GM23338 (cell line): ENCODE measurements at places on chromosomes 13 and 19.

DNA sequence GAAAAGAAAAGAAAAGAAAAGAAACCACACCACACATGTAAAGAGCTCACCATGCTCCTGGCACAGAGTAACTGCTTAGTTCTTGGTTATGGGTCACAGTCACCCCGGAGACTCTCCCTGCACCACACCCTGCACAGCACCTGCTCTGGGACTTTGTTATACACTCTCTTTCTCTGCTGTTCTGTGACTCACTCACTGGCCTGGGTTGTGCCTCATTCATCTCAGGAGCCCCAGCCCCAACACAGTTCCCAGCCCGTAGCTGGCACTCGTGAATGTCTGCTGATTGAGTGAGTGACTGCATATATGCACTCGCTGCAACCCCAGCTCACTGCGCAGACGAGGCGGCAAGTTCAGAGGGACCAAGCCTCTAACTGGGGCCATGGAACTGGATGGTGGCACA lies 22.9 kb upstream of the ZNF507 start:
- DNase-seq: no peak

GRCh38 chr13:44132710-44133109 lies 240.9 kb upstream of the SERP2 start:
- no peak for DNase-seq

GRCh38 chr19:18090545-18091216 lies 3.9 kb upstream of the IL12RB1 start:
- DNase-seq: no peak

DNA sequence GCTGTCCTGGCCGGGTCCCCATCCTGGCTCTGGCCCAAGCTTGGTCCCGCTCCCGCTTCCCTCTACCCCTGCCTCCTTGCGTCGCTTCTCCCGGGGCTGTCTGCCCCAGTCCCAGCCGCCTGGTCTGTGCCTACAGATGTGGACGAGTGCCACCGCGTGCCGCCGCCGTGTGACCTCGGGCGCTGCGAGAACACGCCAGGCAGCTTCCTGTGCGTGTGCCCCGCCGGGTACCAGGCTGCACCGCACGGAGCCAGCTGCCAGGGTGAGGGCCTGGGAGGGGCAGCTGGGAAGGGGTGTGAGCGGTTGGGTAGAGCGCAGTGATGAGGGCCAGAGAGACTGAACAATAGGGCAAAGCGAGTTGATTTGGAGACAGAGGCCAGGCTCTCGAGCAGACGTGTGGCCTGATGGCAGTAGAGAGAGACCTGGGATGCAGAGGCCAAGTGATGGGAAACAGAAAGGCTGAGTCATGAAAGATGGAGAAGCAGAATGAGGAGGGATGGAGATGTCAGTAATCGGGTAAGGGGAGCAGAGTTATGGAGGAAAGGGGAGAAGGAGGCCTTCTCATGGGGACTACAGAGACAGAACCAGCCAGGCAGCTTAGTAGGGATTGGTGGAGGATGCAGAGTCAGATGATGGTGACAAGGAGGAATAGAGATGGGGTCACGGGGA lies 9.4 kb downstream of the LTBP4 start:
- peak; percentile 42 for DNase-seq

DNA sequence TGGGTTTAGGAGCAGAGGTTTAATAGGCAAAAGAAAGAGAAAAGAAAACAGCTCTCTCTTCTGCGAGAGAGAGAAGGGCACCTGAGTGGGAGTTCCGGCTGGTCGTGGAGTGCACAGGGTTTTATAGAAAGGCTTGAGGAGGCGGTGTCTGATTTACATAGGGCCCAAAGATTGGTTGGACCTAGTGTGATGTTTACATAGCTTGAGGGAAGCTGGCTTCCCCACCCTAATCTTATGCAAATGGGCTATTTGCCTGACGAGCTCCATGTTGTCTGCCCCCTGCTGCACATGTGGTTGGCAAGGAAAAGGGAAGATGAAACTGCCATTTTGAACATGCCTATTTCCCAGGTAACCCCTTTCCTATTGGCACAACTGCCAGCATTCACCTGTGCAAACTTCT lies 21.5 kb upstream of the MEDAG start:
- DNase-seq: peak; percentile 42

GRCh38 chr13:48511621-48512230 lies 21.2 kb downstream of the RCBTB2 start:
- no peak for DNase-seq

DNA sequence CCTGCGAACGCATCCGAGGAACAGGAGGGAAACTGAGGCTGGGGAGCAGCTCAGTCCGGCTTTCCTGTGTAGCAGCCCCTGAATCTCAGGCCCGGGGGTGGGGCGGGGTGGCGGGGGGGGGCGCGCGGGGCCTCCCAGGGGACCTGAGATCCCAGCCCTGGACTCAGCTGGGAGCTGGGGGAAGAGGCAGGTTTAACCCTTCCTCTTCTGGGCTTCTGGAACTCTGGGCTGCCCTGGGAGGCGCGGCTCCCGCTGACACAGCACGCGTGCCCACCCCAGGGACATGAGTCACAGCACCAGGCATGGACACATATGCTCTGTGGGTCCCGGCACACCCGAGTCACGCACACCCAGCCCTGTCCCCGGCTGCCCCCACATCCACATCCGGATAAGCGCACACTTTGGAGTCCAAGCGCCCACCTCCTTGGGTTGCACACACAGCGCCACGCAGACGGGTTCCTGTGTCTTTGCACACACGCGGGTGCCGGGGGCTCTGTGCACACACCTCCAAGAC lies 3.5 kb upstream of the CIRBP start:
- DNase-seq: no peak

- peak; percentile 40 for DNase-seq
Observed at GRCh38 chr19:46660551-46661019, 397 bp downstream of the DACT3 start.

GRCh38 chr19:1105873-1106840 lies 2.4 kb downstream of the GPX4 start:
- no peak for DNase-seq

DNA sequence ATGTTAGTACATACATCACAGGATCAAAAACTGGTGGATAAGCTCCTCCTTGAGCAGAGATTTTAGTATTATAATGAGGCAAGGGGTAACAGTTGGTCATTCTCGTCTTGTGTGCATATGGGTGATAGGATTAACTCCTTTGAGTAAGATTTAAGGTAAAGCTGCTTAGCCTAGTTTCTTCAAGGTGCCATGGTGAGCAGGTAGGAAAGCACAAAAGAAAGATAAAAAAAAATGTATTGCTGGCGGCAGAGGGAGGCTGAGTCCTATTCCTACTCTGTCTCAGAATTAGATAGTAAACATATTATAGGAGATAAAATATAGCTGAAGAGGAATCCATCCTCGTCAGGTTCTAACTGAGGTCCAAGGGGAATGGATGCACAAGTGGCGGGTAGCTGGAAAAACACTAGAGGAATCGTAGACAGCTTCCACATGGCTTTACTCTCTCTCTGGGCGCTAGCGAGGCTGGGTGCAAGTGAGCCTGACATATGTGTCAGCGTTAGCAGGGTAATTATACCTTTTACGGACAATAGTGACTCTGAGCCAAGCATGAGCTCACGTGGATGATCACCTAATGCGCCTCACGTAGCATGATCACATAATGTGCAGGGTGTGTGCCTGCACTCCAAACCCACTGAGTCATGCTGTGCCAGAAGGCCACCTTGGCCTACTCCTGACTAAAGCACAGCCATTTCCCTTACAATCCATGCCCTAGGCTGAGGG lies 734.3 kb upstream of the MIR17HG start:
- DNase-seq: no peak

DNA sequence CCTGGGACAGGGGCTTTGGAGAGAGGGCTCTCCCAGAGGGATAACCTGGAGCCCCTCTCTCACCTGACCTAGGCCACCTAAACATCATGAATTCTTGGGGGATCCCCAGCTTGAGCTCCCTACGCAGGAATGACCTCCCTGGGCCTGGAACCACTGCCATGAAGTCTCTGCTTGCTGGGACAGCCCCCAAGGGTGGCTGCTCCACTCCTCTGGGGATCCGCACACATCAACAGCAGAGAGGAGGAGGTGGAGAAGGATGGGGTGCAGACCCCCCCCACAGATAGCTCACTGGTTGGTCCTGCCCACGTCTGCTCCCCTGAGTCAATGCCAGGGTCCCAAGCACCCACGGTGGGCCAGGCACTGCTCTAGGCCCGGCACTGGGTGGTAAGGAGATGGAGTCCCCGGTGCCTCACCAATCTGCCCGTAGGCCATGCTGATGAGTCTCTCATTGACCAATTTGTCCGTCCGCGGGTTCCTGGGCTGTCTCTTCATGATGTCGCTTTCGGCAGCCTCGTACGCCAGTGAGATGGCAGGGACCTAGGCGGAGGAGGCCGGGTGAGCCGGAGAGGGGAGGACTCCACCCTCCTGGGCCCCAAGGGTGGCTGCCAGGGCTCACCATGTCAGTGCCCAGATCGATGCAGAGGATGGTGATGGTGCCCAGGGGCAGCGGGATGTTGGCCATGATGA lies 10.8 kb upstream of the RABAC1 start:
- DNase-seq: no peak

- no peak for DNase-seq
Observed at GRCh38 chr19:58400316-58400915, 5.0 kb downstream of the RNF225 start.

- no peak for DNase-seq
Observed at GRCh38 chr13:94968757-94969086, 256.4 kb upstream of the SOX21 start.

GRCh38 chr19:38158730-38159129 lies 65.3 kb downstream of the DPF1 start:
- no peak for DNase-seq

GRCh38 chr19:7068599-7068998 lies 904 bp upstream of the ZNF557 start:
- no peak for DNase-seq

DNA sequence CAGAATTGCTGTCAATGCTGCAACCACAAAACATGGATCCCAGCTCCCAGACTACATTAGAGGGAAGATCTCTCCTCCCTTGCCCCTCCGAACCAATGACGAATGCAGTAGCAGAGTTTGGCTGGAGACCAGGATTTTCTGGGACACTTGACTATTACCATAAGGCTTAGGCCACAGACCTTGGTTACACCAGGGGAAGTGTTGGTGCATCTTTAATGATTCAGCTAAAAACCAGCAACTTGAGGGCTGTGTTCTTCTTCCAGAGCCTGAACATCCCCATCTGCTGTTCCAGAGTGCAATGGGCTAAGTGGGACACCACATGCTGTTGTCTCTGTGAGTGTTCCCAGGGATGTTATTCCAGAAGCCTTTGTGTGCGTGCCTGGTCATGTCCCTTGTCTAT lies 528.2 kb downstream of the LMO7 start:
- no peak for DNase-seq

DNA sequence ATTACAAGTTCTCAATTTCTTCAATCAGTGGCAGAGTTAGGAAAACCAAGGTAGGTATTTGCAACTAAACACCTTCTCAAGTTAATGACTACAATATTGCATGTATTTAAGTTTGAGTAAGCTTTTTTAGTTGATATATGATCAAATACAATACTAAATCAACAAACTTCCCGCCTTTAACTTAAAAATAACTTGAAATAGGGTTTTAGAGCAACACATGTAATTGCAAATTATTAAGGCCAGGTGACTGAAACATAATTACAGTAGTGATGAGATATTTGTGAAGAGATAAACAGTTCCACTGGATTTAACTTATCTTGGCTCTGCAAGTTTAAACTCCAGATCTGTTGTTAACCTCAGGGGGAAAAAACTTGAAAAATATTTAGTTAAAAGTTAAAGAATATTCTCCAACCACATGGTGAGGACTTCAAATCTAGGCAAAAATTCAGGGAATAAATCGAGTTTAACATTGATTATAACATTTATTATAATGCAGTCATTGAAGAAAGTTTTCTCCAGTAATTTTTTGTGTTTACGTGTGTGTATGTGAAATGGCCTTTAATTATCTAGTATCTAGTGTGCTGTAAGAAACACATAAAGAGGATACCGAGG lies 3.6 kb downstream of the DACH1 start:
- DNase-seq: no peak

GRCh38 chr19:39145180-39145953 lies 19.8 kb downstream of the PAK4 start:
- DNase-seq: no peak

DNA sequence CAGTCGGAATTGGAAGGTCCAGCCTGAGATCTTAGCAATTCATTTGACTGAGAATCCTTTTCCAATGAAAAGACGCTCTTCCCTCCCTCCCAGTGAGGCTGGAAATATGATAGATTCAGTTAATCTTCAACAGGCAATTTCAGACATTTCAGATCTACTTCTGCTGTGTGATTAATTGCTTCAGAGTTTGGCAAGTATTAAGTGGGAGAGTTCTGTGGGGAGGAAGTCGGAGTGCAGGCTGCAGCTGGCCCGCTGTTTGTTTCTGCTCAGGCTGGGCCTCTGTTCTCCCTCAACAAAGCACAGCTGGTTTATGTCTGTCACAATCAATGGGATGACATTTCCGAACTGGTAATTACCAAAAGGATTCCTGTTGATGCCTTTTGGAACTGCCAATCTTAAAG lies 178.2 kb downstream of the NDFIP2 start:
- DNase-seq: peak; percentile 10

DNA sequence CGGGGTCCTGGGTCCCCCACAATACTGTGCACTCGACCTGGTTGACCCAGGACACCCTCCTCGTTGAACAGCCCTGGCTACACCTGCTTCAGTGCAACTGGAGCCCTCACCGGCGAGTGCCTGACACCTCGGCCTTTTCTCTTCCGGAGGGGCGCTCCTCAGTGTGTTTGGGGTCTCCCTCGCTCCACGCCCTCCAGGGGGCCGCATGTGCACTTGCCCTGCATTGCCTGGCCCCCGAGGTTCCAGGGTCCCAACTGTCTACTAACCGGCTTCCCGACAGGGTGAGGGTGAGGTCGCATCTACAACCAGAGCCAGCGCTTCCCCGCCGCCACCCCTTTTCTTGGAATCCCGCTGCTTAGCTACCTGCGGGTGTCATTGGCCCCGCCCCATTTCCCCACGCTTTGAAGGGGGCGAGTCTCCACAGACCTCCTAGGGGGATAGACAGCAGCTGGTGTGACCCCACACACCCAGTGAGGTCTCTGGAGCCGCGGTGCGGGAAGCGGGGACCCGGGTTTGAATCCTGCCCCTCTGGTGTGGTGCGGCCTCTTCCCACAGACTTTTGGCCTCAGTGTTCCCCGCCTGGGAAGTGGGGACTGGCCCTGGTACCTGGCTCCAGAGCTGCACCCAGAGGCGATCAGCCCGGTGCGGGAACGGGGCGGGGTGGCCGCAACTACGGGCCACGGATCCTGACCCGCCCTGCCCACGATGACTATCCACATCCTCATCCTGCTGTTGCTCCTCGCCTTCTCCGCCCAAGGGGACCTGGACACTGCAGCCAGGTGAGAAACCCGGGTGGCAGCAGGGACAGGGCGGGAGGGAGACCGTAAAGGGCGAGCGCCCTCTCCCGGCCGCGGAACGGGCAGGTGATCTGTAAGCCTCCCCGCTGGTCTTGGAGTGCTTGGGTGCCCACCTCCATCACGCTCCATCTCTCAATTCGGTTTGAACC lies at the start of gene ADM5:
Gene ADM5, plus strand, starts transcription at position 462 of the 946 bp plus-strand sequence. Its CDS starts 244 bp downstream, at position 706.
- peak; percentile 85 for DNase-seq
